CD4-positive, alpha-beta memory T cell (primary cell): ENCODE measurements at places on chromosomes 7 and 10. TPM values are rescaled to one million over a fixed set of nuclear protein-coding genes. Genes with fewer than 3 reads are reported as not detected.

GRCh38 chr10:117796130-117796745 lies 250.5 kb downstream of the RAB11FIP2 start:
- DNase-seq, result no peak
- H3K27me3 ChIP-seq, result no peaks in the 10 kb centered on the region
- H3K36me3 ChIP-seq, result no peaks in the 10 kb centered on the region
- no peak overlapping the region for H3K27ac ChIP-seq

DNA sequence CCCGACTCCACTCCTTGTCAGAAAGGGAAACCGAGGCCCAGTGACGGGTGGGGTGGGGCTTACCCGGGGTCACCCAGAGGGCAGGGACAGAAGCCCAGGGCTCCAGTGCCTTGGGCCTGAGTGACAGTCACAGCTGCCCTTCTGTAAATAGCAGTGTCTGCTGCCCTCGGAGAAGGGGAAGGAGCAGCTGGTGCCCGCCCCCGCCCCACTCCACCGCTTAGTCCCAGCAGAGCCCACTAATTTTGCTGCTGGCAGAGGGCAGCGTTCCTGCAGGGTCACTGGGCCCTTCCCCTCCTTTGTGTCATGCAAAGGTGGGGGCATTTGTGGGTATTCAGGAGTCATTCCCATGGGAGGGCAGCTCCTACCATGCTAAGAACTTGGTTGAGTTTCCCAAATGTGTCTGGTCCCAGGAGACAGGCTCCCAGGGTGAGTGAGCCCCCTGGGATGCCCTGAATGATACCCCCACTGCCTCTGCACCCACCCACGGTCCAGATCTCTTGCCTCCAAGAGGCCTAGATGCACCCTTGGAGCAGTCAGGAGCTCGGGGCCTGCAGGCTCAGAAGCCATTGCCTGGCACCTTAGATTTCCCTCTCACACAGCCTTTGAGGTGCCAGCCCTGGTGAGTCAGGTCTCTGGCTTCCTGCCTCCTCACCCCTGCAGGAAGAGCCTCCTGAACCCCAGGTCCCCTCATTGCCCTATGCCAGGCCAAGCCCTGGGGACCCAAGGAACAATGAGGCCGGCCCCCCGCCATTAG lies 17.2 kb downstream of the SH2B2 start:
- DNase-seq, result no peak
- peaks cover 15% of the 10 kb centered on the region for H3K4me1 ChIP-seq
- H3K36me3 ChIP-seq, result no peaks in the 10 kb centered on the region
- no peak overlapping the region for H3K4me3 ChIP-seq
- no peak overlapping the region for H3K27ac ChIP-seq

DNA sequence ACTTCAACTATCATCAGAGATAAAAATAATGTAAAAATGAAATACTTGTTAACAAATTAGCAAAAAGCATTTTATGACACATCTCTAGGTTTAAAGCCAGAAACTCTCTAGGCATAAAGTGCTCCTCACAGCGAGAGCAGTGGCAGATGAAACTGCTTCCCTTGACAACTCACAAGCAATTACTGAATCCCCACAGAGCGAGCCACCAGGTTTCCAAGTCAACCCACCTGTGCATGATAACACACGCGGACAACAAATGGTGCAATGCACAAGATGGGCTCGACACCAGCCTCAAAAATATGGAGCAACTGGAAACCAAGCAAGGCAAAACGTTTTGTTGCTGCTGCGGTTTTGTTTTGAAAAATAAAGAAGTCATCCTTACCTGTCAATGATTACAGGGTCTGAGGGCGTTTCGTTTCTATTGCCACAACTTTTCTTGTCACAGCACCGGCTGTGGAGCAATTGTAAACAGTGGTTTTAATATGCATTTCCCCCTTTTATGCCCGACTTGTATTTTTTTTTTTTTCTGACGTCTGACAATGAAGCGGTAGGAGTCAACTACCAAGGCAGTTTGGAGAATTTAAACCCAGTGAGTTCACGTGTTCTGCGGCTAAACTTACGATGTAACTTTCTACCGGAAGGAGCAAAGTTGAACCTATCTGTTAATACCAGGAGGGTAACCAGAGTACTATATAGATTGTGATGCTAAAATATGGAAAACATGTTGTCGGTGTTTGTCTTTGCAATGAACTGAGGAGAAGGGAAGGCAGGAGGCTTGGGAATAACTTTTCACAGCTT lies 7.0 kb downstream of the EBF3 start:
- no peak for DNase-seq
- no peak overlapping the region for H3K4me3 ChIP-seq

DNA sequence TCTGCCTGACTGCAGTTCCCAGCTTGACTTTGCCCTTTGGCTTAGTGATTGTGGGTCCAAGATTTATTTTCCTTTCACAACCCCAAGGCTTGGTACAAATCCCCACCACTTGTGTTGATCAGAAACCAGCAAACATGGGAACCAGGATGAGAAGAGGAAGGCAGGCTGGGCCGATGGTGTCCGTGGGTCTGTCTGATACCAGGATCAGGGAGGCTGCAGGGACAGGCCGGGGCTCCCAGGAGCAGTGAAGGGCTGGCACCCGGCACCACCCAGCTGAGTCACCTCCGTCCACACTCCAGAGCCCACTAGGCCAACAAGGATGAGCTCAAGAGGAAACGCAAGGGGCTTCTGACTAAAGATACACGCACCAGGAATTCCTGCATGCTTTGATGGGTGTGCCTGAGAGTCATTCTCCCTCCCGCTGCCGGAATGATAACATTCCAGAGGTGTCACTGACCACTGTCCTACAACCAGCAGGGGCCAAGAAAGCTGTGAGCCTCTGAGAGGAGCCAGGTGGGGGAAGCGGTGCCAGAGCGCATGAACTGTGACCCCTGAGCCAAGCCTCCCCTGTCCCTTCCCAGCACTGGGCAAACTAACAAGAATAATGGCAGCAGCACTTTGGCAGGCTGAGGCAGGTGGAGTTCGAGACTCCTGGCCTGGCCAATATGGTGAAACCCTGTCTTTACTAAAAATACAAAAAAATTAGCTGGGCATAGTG lies 29.2 kb upstream of the PROSER2 start:
- no peak overlapping the region for H3K4me3 ChIP-seq
- H3K27me3 ChIP-seq, result no peaks in the 10 kb centered on the region
- H3K4me1 ChIP-seq, result no peaks in the 10 kb centered on the region
- H3K27ac ChIP-seq, result no peak overlapping the region

- no peak overlapping the region for H3K4me3 ChIP-seq
- H3K27me3 ChIP-seq, result no peaks in the 10 kb centered on the region
- no peak overlapping the region for H3K27ac ChIP-seq
Measured at GRCh38 chr7:40213856-40214255, 79.1 kb downstream of the SUGCT start.

DNA sequence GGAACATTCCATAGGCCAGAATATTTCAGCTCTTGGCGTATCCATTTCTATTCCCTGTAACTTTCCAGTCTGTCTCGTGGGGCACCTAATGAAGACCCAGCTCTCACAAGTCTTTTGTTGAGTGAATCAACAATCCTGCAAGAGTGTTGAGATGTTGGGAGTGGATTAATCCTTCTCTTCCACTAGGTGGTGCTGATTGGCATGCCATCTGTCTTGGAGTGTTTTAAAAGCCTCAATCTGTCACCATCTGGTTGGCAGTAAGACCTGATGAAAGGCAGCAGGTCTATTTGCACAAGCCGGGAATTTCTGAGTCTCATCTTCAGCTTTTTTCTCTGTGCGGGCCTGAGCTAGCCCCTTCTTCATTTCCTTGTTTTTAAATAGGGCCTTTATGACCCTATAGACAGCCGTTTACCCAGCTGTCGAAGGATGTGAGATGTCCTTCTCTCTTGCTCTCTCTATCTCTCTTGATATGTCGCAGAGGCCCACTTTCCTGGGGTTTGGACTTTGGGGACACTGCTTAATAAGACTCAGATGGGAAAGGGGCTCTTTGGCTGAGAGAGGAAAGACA lies 180.5 kb downstream of the ZNF365 start:
- peak; percentile 26 for DNase-seq
- H3K27ac ChIP-seq, result no peak overlapping the region
- no peaks in the 10 kb centered on the region for H3K4me1 ChIP-seq
- no peaks in the 10 kb centered on the region for H3K27me3 ChIP-seq

Gene ELFN1
- total RNA-seq, result 0.12 TPM

Gene IDI2
- not detected for total RNA-seq

Gene ADCK2
- 19.2 TPM for total RNA-seq

Gene XRCC2
- total RNA-seq, result 0.75 TPM

Gene NKX1-2
- not detected for total RNA-seq

Gene FAM25G
- total RNA-seq, result not detected

Gene CTAGE6
- 3.8 TPM for total RNA-seq
